ENCODE measurements at places on chromosomes 2 and 18. TPM values are rescaled to one million over a fixed set of nuclear protein-coding genes. Genes with fewer than 3 reads are reported as not detected.

Gene CNGA3
- not detected for total RNA-seq

Gene CPO
- not detected for total RNA-seq

Gene FBLN7
- 3.0 TPM for total RNA-seq

DNA sequence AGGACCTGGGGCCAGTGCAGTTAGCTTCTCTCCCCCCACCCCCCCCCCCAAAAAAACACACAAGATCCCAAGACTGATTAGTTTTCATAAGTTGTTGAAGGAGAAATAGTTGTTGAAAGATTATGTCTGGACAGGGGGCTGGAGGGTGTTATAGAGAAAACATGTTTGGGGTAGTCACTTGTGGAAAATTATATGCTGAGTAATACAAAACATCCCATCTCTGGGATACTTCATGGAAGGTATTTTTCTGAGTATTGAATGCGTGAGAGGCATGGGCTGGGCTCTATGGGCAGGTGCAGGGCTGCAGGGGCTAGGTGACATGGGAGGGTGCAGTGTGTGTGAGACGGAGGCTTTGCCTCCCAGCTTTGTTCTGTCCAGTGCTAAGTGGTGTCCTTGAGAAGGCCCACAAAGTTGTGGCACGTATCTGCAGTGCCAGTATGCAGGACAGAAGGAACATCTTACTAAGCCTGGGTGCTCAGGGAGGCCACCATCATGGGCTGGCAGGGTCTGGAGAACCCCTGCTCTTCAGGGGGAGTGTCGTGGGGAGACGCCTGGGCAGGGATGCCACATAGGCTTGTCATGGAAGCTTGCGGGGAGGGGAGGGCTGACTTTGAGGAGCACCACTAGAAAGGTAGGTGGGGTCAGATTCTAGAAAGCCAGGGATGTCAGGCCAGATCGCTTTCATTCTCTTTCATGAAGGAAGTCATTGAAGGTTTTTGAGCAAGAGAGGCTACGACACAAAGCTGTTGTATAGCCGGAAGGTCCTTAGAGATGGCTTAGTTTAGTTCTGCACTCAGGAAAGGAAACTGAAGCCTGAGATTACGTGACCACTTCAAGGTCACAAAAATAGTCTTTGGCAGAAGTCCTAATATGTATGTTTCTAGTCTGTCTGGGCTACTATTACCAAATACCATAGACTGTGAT is 232.0 kb downstream of the LDLRAD4 start:
- DNase-seq: no peak

GRCh38 chr18:29198834-29199233 is 1021.9 kb upstream of the CDH2 start:
- DNase-seq: no peak

DNA sequence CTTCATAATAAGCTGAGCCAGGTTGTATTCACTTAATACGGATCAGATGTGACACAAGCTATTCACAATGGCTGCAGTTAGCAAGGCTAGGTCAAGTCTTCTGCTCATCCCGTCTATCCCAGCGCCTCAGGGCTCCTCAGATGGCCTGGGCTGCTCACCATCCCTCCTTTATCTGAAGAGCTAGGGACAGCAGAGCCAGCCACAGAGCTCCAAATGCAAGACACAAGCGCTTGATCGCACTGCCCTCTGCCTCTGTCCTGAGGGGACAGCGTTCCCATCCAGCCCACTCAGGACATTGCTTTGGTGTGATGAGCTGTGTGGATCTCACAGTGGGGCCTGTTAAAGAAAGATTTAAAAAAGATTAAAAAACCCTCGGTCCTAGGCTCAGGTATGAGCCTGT is 254.4 kb upstream of the HS6ST1 start:
- no peak for DNase-seq

- no peak for DNase-seq
Measured at GRCh38 chr18:62992877-62993365, 277.6 kb downstream of the PHLPP1 start.

DNA sequence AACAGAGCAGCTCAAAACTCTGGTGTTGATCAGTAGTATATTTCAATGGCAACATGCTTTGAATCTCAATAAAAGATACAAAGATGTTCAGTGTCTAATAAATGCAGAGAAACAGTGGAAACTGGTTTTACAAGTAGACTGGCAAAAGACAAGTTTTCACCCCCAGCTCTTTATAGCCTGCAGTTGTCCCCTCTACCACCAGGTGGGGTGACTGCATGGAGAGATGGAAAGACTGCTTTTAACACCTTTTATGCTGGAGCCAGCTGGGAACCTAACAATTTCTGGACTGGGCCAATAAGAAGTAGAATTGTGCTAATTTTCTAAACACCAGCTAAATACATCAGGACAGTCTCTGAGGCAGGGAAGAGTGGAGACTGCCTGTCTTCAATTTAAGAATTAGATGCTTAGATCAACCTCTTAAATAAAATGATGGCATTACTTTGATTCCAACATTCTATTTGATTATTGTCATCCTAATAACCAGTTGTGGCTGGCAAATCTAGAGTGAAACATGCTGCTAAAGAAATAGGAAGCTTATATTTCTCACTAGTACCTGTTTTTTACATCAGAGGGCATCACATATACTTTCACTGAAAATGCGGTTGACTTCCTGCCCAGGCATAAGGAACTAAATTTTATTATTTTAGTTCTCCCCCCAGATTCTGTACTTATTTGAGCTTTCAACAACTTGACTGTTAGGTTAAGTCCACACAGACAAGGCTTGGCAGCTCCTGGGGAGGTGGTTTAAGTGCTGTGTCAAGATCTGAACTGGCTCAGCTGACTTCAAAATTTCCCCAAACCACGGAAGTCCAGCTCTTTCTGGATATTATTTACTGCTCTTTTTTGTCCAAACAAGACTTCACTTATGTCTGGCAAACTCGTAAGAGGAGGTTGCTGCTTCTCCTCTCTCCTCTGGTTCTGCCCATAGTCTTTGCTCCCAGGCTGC is 140.5 kb downstream of the TPGS2 start:
- peak; percentile 65 for DNase-seq

Measured in M059J (cell line).